ENCODE measurements at places on chromosomes 6 and 20. TPM values are rescaled to one million over a fixed set of nuclear protein-coding genes. Genes with fewer than 3 reads are reported as not detected.

GRCh38 chr6:8579372-8579771 lies 144.0 kb upstream of the SLC35B3 start:
- DNase-seq, result no peak
- no peak overlapping the region for H3K4me3 ChIP-seq

GRCh38 chr6:169250660-169251059 lies 3.0 kb downstream of the THBS2 start:
- H3K36me3 ChIP-seq, result no peaks in the 10 kb centered on the region
- no peak overlapping the region for H3K4me3 ChIP-seq
- peaks cover 41% of the 10 kb centered on the region for H3K27me3 ChIP-seq
- no peak overlapping the region for H3K27ac ChIP-seq
- H3K4me1 ChIP-seq, result peaks cover 15% of the 10 kb centered on the region
- DNase-seq, result no peak

- peak overlapping the region; percentile 33 for H3K27ac ChIP-seq
- H3K4me3 ChIP-seq, result no peak overlapping the region
- H3K36me3 ChIP-seq, result peaks cover 12% of the 10 kb centered on the region
- no peaks in the 10 kb centered on the region for H3K27me3 ChIP-seq
- peaks cover 57% of the 10 kb centered on the region for H3K4me1 ChIP-seq
Observed at GRCh38 chr6:118618676-118619377, 32.6 kb downstream of the CEP85L start.

DNA sequence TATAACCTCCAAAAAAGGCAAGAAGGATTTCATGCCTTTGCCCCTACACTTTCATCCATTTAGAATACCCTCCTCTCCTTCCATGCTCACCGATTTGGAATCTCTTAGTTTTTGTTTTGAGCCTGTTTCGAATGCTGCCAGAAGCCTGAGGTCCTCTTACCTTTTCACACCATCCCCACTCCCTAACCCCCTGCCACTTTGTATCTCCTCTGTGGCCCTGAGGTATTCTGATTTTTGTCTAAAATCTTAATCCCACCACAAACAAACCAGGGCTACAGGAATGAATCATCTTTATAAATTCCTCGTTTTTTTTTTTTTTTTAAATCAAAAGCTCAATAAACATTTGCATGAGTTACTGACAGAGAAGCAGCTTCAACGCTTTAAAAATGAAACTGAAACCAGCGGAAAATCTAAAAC lies 1.6 kb upstream of the RPS12 start:
- H3K27ac ChIP-seq, result peak overlapping the region; percentile 99
- no peaks in the 10 kb centered on the region for H3K27me3 ChIP-seq
- peak; percentile 17 for DNase-seq
- H3K4me3 ChIP-seq, result peak overlapping the region; percentile 98
- H3K36me3 ChIP-seq, result peaks cover 38% of the 10 kb centered on the region

GRCh38 chr6:126720304-126720703 lies 380.4 kb downstream of the CENPW start:
- no peak for DNase-seq
- H3K27ac ChIP-seq, result no peak overlapping the region
- no peaks in the 10 kb centered on the region for H3K4me1 ChIP-seq
- no peak overlapping the region for H3K4me3 ChIP-seq
- no peaks in the 10 kb centered on the region for H3K27me3 ChIP-seq

DNA sequence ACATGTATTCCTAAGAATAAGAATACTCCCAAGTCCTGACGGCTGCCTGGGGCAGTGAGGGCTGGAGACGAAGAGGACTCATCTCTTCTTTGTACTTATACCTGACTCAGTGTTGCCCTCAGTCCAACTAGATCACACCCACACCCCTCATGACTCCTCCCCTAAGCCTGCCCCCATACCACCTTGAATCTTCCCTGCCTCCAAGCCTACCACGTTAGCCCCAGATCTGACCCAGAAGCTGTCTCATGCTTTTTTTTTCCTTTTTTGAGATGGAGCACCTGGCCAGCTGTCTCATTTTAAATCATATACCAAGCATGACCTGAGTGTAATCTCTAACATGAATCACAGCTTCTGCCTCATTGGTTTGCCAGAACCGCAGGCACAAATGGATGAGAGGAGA lies 45.2 kb downstream of the MUC22 start:
- DNase-seq, result no peak
- no peak overlapping the region for H3K4me3 ChIP-seq
- H3K27ac ChIP-seq, result no peak overlapping the region
- H3K27me3 ChIP-seq, result peaks cover 16% of the 10 kb centered on the region
- H3K36me3 ChIP-seq, result no peaks in the 10 kb centered on the region

LRP11 gene
- 1.9 TPM for total RNA-seq

Measured in activated CD8-positive, alpha-beta T cell treated with anti-CD3 and anti-CD28 coated beads for 36 hours (primary cell).